Suppressor macrophage treated with lipopolysaccharide for 4 hours (primary cell): ENCODE measurements at places on chromosomes 4 and X.

- DNase-seq, result no peak
These were observed 959 bp downstream of the SMPX start for GRCh38 chrX:21756785-21757529.

DNA sequence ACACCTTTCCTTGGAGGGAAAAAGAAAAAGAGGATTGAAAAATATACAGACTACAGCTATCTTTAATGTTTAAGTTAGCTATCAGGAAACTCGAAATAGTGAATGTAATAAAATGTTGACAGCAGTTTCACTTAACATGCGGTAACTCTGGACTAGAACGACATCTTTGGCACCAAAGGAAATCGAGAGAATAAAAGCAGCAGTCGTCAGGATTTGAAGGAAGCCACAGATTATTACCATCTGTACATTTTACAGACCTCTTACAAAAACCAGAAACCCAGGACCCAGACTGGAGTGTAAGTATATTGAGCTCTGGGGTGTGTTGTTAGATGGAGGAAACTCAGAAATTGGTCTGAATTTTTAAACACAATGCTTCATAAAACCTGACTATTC lies 51.6 kb upstream of the STOX2 start:
- DNase-seq, result no peak

GRCh38 chr4:147334478-147334877 lies 146.4 kb upstream of the EDNRA start:
- DNase-seq, result no peak

- DNase-seq, result no peak
These were observed 53.7 kb downstream of the THAP9 start for GRCh38 chr4:82954212-82954611.

DNA sequence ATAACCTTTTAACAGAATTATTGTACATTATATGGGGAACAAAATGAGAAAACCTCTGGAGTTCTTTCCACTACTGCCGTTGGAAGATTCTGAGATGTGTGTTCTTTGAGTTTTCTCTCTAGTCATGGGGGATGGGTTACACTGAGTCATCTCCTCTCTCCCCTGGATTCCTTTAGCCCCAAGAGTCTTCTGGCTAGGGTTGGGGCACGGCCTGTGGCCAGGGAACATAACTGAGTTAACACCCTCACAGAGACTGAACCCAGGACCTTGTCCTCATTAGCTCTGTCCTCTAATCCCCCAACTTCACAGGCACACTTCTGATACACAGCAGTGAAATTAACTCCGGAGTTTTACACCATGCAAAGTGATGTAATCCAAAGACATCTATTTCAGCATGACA lies 142.3 kb upstream of the F9 start:
- no peak for DNase-seq

DNA sequence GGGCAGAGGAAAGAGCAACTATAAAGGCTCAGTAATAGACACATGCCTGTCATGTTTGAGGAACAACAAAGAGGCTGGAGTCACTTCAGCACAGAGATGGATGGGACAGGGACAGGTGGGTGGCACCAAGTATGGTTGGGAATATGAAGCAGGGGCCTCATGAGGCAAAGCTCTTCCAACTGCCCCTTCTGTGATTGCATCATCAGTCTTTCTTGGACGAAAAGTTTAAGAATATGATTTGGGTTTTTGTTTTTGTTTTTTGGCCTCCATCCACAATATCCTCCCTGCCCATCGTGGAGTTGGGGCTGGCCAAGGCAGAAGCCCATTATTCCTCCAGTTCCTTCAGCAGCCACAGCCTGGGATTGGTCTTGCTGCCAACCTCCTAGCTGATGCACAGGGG lies 34.4 kb downstream of the SAGE1 start:
- no peak for DNase-seq

DNA sequence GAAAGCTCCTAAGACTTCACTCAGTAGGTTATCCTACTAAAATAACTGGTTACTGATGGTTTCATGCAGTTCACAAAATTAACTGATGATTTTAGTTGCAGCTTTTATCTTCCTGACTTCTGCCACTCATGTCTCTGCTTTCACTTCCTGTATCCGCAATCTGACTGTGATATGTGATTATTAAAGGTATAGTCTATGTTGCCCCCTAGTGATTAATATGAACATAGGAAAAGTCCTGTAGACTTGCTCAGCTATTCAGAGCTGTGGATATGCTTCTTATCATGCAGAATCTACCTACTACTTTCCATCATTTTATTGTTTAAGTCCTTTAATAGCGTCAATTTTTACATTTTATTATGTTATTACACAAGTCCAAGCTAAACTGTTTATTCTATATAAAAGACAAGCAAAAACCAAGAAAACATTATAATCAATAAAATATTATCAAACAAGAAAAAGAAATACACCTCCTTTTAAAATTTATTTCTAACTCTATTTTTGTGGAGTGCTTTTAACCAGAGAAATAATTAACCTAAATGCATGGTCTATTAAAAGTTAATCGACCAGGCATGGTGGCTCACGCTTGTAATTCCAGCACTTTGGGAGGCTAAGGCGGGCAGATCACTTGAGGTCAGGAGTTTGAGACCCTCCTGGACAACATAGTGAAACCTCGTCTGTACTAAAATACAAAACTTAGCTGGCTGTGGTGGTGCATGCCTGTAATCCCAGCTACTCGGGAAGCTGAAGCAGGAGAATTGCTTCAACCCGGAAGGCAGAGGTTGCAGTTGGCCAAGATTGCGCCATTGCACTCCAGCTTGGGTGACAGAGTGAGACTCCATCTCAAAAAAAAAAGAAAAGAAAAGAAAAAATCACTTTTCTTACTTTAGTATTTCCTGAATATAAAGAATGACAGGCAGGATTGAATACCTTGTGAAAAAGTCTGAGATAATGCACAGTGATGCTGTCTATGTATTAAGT lies 40.4 kb upstream of the TLR2 start:
- DNase-seq, result peak; percentile 60

GRCh38 chr4:108941904-108942430 lies 179.1 kb upstream of the ETNPPL start:
- no peak for DNase-seq

GRCh38 chrX:39309018-39309635 lies 507.9 kb downstream of the MID1IP1 start:
- DNase-seq, result peak; percentile 70
